ENCODE measurements at places on chromosomes 4 and X. TPM values are rescaled to one million over a fixed set of nuclear protein-coding genes. Genes with fewer than 3 reads are reported as not detected.

GLOD5 gene
- not detected for total RNA-seq

POU4F2 gene
- total RNA-seq: 0.59 TPM

VCX2 gene
- not detected for total RNA-seq

GAB1 gene
- 51.8 TPM for total RNA-seq

DNA sequence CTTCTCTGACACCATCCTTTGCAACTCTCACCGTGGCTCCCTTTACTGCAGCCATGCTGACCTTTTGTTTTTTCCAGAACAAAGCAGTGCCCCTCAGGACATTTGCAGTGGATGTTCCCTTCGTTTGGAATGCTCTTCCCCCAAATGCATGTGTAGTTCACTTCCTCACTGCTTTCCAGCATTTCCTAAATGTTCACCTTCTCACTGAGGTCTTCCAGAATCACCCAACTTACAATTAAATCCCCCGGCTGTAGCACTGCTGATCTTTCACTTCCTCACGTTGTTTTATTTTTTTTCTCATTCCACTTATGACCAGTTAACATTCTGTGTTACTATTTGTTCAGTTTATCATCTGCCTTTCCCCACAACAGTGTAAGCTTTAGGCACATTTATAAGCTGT, 73.1 kb downstream of the GASK1B start:
- no peak for DNase-seq

DNA sequence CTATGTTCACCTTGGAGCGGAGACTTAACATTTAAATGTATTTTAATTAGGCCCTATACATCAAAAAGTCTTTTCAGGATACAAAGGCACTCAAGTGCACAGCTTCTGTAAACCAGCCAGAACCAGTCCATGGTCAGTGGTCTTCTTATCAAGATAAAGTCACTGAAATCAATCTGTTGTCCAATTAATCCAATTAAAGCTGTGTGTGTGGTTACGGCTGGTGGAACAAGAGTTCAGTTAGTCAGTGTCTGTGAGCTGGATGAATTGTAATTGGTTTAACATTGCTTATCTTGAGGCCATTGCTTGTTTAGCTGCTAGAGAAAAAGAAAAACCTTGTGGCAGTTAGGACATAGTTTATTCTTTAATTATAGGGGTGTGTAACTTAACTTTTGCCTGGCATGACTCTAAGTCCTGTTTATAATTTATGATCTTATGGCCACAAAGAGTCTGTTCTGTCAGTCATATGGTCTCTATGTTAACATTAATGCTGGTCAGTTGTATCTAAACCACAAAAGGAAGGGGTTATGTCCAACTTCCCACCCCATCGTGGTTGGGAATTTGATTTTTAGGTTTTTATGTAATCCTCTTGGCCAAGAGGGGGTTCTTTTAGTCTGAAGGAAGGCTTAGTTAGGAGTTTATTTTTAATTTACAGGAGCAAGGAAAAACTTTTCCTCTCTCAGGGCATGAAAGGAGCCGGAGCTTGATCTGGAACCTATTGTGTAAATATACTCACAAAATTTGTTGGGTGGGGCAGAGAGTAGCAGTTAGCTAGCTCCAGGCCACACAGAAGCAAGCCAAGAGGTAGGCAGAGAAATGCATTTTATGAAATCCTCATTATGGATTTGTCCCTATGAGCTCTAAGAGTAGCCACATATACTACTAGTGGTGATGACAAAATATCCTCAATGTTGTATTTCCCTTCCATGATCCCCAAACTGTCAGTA, 665.7 kb upstream of the ACTRT1 start:
- no peak for DNase-seq

- DNase-seq: peak; percentile 30
These were observed 104.0 kb downstream of the PHEX start for GRCh38 chrX:22135994-22136684.

GRCh38 chr4:142413485-142413884, 432.6 kb downstream of the INPP4B start:
- no peak for DNase-seq
